Activated effector memory CD4-positive, alpha-beta T cell treated with anti-CD3 and anti-CD28 coated beads, Interleukin-2, amount 50 U/mL, for 16 hours (primary cell): ENCODE measurements at places on chromosomes 11 and 22.

- DNase-seq = peak; percentile 66
These were observed 109.7 kb upstream of the RRM1 start for GRCh38 chr11:3984896-3985295.

GRCh38 chr11:112269139-112269538, 8.5 kb upstream of the PLET1 start:
- no peak for DNase-seq

GRCh38 chr11:44854086-44854485, 96.6 kb downstream of the TP53I11 start:
- no peak for DNase-seq

DNA sequence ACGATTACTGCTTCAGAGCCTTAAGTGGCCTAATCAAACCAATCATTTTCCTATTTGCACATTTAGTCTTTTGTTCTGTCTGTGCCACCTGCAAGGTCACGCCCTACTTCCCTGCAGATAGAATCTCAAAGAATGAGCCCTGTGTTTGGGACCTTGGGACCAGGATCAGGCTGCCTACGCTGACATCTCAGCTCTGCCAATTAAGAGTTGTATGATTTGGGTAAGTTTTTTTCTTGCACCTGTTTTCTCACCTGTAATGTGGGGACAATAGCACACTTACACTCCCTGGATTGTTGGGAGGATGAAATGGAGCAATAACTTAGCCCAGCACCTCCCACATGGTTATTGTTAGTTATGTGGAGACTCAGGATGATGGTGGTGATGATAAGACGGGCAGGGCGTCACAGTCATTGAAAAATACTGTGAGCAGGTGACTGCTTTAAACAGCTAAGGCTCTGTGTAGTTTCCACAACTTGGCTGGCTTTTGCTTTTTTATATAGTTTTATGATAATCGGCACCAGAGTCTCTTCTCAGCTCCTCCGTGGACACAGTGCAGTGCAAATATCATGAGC, 155.0 kb downstream of the ADAMTS15 start:
- DNase-seq = no peak

- no peak for DNase-seq
These were observed 112.3 kb downstream of the TMPRSS5 start for GRCh38 chr11:113593698-113594308.

- DNase-seq = no peak
These were observed 87.1 kb downstream of the TENM4 start for GRCh38 chr11:79353706-79354105.

- DNase-seq = no peak
These were observed 31.4 kb downstream of the LIMK2 start for GRCh38 chr22:31243339-31244045.
